ENCODE measurements at places on chromosomes 7 and 10. TPM values are rescaled to one million over a fixed set of nuclear protein-coding genes. Genes with fewer than 3 reads are reported as not detected.
A peak's percentile ranks its signal among the peaks of the same experiment; 100 is the strongest.

GRCh38 chr10:44278837-44279324 is 106.0 kb downstream of the CXCL12 start:
- DNase-seq, result no peak

GRCh38 chr10:28996947-28997551 is 291.8 kb upstream of the LYZL1 start:
- DNase-seq, result no peak

- no peak for DNase-seq
Measured at GRCh38 chr7:43469051-43469450, 113.9 kb upstream of the STK17A start.

DNA sequence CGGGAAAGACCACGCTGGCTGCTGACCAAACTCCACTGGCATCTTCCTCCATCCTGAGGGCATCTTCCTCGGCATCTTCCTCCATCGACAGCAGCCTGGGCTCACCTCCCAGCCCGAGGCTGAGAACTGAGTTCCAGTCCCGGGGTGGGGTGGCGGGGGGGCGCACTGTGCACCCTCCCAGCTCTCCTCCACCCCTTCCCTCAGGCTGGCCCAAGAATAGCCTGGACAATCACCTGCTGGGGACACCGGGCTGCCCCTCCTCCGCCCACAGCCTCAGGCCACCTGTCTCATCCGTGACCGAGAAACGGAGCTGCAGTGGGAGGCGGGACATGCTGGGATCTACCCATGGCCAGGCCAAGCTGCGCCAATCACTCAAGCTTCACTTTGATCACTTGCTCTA is 37.2 kb downstream of the DIP2C start:
- no peak for DNase-seq

- DNase-seq, result no peak
Measured at GRCh38 chr7:84159435-84159834, 35.2 kb downstream of the SEMA3A start.

Gene CACNB2
- not detected for total RNA-seq

Gene KBTBD2
- 52.0 TPM for total RNA-seq

Gene TMEM184A
- total RNA-seq, result 3.2 TPM

GRCh38 chr10:110141871-110142635 is 65.4 kb upstream of the MXI1 start:
- DNase-seq, result no peak

- no peak for DNase-seq
Measured at GRCh38 chr10:11804336-11804735, 18.8 kb upstream of the PROSER2 start.

DNA sequence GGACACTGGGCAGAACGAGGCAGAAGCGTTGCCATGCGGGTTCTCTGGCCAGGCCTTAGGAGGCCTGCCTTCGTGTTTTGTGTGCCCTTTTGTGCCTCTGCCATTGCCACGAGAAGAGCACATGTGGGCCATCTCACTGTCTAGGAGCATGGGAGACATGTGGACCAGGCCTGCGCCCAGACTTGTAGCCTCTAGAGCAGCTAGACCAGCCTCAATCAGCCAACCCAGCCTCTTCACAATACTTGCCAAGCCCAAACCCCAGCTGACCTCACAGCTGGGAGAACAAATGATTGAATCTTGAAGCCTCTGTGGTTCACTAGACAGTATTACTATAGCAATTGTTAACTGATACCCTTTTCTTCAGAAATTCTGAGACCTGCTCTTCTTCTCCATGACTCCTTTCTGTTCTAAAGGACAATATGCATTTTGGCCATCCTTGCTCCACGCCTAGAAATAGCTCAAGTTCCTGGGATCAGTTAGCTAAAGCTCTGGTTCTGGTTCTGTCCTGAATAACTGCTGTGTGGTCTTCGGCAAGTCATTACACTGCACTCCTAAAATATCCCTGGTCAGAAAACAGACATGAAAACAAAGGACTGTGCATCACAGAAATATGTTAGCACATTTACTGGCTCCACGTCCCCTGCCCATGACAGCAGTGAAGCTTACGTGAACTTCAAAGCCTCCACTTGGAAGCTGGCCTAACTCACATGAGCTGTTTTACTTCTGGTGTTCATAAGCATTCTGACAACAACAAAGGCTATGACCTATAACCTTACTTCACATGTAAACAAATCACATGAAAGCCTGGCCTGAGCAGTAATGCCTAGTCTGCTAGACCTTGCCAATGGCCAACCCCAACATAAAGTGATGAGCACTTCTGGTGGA is 72.3 kb upstream of the MKRN1 start:
- no peak for DNase-seq

DNA sequence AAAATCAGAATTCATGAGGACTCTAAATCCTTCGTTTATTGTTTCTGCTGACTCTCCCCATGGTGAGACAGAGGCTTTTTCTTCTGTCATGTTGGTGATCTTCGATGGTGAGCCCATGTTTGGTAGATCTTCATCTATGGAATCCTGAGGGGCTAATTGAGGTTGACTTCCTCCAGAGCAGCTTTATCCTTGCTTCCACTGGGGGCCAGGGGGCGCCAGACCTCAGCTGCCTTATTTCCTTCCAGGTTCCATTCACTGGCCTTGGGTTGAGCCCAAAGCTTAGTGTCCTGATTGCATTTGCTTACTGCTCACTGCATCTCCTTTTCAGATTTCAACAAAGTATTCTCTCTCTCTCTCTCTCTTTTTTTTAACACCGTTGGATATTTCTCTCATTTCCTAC is 80.7 kb downstream of the GCC1 start:
- DNase-seq, result no peak

Gene LIPF
- not detected for total RNA-seq

- DNase-seq, result no peak
Measured at GRCh38 chr7:14606101-14606500, 296.4 kb downstream of the DGKB start.

GRCh38 chr10:122373721-122374120 is 787 bp upstream of the PLEKHA1 start:
- no peak for DNase-seq

- no peak for DNase-seq
Measured at GRCh38 chr10:14751921-14752320, 22.8 kb downstream of the FAM107B start.

GRCh38 chr7:23294549-23295400 is 4.4 kb upstream of the MALSU1 start:
- DNase-seq, result no peak

DNA sequence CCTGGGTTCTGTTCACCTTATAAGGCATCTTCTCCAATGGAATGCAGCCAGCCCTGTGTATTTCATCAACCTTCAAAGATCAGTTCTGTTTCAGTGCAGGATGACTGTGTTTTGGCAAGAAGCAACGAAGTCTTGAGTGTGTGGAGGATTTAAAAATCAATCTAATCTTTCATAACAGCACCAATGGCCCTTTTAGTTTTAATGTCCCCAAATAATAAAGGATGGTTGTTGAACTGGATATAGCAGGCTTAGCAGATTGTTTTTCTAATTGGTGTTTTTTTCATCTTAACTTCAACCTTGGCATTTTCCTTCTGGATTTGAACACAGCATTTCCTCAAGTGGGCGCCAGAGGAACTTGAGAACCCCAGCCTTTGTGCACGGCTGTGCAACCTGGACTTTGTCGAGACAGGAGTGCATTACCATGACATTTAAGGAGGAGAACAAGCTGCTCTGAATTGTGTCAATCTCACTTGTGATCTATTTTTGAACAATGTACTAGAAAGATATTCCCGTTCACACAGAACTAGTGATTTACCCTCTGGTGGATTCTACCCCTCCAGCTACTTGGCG is 313.3 kb upstream of the AKR1E2 start:
- DNase-seq, result peak; percentile 39

GRCh38 chr7:47452295-47452694 is 129.6 kb downstream of the TNS3 start:
- DNase-seq, result no peak

Gene MOGAT3
- not detected for total RNA-seq

- DNase-seq, result no peak
Measured at GRCh38 chr7:14666304-14666703, 236.2 kb downstream of the DGKB start.

DNA sequence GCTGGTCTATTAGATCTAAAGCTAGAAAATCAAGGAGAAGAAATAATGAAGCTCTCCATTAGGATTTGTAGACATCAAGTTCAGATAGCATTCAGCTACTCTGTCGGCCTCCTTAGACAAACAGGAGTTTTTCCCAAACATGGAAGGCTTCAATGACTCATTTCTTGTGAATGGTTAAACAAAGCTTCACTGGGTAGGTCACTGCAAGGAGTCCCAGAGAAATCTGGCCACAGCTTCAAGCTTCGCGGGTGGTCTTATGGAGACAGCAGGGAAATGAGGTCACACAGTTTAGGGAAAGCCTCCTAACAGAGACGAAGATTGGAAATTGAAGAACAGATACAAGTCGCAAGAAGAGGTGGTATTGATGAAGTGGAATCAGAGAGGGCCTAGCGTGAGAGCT is 22.6 kb upstream of the LRRC72 start:
- peak; percentile 93 for DNase-seq

Gene HERPUD2
- 13.2 TPM for total RNA-seq

DNA sequence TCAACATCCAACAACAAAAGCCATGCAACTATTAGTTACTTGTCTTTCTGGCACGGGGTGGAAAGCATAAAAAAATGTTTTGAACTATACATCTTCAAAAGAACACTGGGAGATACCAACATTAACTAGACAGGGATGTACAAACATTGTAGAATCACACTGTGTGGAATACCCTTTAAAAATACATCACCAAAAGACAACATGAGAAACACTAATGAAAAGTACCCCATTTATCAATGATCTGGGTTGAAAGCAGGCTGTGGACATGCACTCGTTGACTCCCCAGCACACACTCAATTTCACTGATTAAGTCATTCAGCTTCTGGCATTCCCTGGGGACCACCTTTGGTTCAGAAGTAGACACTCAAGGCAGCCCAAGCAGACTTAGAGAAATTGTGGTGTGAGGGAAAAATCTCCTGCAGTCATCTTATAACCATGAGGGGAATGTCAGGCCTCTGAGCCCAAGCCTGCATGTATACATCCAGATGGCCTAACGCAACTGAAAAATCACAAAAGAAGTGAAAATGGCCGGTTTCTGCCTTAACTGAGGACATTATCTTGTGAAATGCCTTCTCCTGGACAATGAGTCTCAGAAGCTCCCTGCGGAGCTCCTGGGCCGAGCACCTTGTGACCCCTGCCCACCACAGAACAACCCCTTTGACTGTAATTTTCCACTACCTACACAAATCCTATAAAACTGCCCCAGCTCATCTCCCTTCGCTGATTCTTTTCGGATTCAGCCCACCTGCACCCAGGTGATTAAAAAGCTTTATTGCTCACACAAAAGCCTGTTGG is 53.0 kb downstream of the CACUL1 start:
- DNase-seq, result no peak

DNA sequence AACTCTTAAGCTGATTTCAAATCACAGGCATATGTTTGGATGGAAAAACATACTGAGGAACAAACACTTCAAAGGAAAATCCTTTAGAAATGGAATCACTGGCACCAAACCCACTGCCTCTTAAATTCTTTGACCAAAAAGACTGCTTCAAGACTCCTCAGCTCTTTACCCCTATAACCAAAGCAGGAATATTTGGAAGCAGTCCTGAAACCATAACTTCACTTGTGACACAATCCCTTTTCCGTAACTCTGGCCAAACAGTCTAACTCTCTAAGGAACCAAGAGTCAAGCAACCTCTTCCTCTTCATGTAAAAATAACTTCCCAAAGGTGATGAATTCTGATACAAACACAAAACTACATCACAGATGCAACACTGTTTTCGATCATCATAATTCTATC is 104.3 kb downstream of the MTERF1 start:
- DNase-seq, result no peak

DNA sequence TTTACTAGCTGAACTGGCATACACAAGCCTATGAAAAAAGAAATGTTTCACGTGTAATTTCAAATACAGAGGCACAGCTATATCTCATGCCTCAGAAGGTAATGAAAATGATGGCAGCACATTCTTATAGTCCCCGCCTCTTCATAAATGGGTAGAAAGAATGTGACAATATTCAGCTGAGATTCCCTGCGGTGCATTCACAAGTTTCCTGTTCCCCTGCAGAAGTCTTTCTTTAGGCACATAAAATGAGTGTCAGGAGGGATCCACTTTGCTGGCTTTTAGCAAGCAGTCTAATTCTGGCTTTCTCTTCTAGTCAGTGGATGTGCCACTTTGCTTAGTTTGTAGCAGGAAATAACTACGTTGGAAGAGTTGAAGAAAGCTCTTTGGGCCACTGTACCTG is 56.1 kb downstream of the DGKB start:
- no peak for DNase-seq

DNA sequence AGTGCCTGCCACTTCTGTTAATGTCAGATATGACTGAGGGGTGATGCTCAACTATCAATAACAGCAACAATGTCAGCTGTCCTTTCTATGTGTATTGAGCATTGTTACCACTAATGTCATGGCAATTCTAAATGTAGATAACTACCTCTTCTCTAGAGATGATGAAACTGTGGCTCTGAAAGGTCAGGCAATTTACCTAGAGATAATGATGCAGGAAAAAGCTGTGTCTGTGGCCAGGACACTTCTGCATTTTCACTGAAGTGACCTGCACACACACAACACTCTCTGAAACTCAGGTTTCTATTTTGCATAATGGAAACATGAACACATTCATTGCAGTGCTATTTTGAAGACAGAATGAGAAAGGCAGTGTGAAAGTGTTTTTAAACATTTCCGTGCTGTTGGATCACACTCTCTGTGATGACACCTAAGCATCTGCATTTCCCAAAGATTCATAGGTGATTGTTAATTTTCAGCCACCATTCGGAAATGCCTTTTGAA is 148.2 kb downstream of the KCND2 start:
- no peak for DNase-seq

Gene PLAC9
- not detected for total RNA-seq

GRCh38 chr10:129509835-129510234 is 42.8 kb downstream of the MGMT start:
- no peak for DNase-seq

DNA sequence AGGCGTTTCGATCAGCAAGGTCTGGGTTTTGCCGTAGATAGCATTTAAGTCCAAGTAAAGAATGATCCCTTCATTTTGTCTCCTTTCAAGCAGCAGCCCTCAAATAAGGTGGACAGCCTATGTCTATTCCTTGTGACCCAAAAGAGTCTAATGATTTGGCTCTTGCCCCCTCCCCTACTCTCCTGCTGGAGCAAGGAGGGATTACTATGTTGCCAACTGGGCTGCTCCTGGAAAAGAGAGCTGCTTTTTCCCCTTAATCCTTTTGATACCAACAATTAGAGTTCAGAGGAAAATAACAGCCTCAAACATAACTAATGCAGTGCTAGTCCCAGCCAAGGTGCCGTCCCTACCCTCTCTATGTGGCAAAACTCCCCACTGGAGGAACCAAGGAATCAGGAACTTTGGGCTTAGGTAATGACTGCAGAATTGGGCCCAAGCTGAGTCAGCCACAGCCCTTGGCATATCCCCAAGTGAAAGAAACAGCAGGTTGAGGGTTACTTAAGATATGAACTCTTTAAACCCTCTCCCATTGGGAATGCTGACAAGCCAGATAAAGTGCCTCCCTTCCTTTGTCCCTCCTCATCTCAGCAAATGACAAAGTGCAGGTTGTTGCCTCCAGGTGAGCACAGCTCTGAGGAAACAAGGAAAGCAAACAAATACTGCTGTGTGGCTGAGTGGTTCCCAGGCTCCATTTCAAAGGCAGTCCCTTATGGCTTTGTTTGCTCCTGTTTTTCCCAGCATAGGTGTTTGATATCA is 643.7 kb downstream of the INHBA start:
- DNase-seq, result no peak

GRCh38 chr10:43420369-43421200 is 11.6 kb upstream of the HNRNPF start:
- peak; percentile 85 for DNase-seq
